Activated T-helper 1 cell treated with anti-CD3 and anti-CD28 coated beads, Interleukin-2, amount 50 U/mL, for 16 hours (primary cell): ENCODE measurements at places on chromosomes 7 and 10.

DNA sequence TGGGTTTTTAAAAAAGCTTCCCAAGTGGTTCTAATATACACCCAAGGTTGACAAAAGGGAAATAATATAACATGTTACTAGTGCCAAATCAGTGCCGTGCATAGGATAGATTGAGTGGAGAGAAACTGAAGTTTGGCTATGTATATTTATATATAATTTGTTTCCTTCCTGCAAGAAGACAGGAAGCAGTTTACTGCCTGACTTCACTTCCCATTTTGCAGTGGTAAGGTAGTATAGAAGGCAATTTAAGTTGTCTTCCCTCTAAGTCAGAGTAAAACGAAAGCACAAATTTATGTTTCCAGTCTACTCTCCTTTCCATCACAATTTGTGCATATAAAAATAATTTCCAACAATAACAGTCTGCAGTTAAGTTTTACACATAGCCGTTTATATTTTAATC, 3.4 kb upstream of the HYCC1 start:
- DNase-seq = no peak

DNA sequence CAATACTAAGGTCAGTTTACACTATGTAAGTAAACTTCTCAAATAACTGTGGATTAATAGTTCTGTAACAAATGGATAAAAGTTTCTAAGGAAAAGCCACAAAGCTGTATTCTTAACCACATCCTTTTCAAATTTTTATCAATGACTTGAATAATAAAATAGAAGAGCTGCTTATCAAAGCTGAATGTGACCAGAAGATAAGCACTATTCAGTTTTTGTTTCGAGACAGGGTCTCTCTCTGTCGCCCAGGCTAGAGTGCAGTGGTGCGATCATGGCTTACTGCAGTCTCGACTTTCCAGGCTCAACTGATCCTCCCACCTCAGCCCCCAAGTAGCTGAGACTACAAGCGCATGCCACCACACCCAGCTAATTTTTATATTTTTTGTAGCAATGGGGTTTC, 17.0 kb downstream of the UPF2 start:
- DNase-seq = no peak

GRCh38 chr10:97612386-97612785, 20.9 kb downstream of the MORN4 start:
- DNase-seq = no peak

DNA sequence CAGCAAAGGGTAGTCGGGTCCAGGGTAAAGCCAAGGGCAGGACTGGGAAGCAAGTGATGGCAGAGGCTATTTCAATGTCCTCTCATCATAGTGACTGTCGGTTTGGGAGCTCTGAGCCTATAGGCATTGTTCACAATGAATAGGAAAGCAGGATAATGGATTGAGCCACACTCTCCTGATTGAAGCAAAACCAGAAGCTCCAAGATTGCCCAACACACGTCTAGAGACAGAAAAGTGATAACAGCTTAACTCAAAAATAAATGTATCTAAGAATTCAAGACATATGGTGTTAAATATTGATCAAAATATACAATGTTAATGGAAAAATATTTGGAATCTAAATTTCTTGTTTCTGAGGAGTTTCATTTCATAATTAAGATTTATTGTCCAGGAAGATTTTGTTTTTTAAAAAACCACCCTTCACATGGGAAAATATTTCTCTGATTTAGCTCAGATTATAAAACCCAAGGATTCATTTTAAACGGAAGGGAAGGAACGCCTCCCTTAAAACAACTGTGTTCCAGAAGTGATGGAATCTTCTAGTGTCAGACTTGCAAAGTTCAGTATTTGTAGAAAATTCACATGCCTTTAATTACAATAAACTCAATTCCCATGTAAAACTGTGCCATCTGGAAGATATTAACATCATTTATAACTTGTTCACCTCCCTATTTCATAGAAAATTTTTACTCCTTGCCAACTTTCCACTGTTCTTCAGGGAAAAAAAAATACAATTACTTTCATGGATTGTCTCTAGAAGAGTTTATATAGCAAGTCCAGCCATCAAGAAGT, 54.5 kb downstream of the NRP1 start:
- no peak for DNase-seq
